ENCODE measurements at places on chromosomes 11 and 22.

GRCh38 chr22:27876684-27877083, 42.4 kb downstream of the PITPNB start:
- DNase-seq, result no peak

DNA sequence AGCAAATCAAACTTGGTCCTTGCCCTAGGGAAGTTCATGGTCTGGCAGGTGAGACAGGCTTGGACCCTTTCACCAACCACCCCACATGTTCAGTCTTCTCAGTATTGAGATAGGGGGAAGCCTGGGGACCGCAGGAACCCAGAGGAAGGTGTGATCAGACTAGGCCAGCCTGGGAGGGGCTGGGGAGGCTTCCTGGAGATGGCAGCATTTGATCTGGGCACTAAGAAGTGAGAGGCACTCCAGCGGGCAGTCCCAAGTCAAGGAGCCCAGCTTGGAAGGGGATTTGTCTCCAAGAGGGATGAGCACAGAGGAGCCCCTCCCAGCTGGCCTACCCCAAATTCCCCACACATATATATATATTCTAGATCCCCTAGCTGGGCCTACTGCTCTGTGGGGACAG, 5.4 kb downstream of the LRRC32 start:
- no peak for DNase-seq

DNA sequence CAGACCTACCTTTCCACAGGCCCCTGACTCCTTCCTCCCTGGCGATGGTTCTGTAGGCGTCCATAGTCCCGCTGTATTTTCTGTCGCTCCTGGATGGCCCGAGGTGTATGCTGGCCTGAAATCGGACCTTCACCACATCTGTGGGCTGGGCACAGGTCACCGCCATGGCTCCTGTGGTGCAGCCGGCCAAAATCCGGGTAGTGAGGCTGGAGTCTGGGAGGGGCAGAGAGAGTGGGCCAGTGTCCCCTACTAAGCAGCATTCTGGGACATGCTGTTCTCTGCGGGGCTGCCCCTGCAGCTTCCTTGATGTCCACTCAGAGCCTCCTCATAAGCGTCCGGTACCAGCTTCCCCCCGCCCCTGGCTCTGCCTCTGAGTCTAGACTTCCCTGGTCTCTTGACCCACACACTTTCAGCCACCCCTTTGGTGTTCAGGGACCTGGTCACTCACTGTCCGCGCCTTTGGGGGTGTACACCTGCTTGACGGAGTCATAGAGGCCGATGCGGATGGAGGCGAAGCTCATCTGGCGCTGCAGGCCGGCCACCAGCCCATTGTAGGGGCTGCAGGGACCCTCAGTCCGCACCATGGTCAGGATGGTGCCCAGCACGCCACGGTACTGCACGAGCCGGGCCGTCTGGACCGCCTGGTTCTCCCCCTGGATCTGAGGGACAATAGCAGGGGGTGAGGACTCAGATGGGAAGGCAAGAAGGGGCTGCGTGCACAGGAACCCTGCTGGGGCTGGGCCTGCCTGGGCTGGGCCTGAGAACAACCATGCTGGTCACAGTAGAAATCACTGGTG, 3.0 kb downstream of the UCP3 start:
- no peak for DNase-seq

GRCh38 chr22:19464546-19464945, 14.4 kb downstream of the UFD1 start:
- no peak for DNase-seq

GRCh38 chr11:34004236-34004635, 47.3 kb upstream of the CAPRIN1 start:
- DNase-seq, result no peak

GRCh38 chr11:103536335-103536722, 427.1 kb downstream of the DYNC2H1 start:
- DNase-seq, result no peak
